Lower lobe of right lung (tissue), 2 donors: ENCODE measurements at places on chromosomes 3 and 15. TPM values are rescaled to one million over a fixed set of nuclear protein-coding genes. Genes with fewer than 3 reads are reported as not detected.

Gene NANOGP8
- total RNA-seq: 0.59 TPM

DNA sequence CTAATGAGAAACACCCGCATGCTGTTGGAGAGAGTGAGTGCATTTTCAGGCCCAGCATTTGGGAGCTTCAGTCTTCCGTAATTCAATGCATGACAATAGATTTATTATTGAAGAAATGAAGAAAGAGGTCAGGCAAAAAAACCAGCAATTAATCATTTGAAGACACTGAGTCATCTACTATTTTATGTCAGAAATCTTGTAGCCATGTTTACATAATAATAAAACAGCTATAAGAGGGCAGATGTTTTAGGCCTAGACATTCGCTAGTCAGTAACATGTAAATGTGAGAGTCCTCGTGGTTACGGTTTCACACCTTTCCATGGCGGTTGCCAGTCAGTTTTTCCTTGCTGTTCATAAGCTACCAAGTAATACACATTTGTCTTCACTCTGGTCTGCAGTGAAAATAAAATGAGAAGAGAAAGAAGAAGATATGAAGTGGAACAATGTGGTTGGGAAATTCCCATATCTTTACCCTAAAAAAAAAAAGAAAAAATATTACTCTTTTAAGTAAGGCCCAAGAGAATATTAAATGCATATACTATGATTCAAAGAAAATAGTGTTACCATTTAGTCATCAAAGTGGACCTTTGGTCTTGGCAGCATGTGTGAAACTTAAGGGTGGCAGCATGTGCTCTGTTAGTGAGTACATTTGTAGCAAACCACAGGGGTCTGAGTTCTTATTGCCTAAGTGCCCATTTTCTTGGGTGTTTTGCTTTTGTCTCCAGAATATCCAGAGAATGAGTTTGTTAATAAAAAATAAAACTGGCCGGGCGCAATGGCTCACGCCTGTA, 140.5 kb upstream of the TBL1XR1 start:
- no peak for DNase-seq

DNA sequence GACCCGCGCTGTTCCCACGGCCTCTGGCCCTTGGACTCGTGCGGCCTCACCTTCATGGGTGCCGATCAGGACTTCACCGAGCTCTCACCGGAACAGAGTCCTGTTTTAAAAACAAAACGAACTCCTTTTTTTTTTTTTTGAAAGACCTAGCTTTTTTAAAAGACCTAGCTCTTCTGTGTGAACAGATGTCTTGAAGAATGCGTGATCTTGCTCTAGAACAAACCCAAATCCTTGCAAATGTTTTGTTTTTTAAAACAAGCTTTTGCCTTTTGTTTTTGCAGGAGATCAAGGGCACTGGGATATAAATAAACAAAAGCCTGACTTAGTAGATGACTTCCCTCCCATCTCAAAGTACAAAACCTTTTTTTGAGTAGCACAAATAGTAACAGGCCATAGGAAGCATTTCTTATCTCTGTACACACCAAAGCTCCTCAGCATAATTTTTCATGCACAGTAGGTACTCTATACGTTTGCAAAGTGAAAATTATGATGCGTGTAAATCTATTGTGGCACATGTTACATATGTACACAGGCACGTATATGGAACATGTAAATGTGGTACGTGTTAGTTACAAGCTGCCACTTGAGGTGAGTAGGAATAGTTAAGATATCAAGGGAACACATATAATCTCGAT, 1.1 kb upstream of the MSL2 start:
- DNase-seq: no peak

DNA sequence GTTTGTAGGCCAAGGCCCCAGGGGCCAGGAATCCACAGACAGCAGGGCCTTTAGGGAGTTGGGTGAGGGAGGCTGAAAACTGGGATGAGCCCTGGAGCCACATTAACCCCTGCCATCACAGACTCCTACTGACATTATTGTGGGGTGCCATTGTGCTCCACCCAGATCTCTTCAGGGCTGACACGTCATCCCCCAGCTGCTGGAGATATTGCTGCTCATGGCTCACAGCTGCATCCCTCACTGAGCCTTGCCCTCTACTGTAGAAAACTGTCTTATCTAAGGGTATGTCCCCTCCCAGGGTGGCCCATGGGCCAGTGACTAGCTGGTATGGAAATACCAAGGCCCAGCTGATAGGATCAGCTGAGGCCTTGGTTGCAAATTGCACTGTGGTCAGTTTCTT, 87.3 kb upstream of the PRR23C start:
- DNase-seq: no peak

DNA sequence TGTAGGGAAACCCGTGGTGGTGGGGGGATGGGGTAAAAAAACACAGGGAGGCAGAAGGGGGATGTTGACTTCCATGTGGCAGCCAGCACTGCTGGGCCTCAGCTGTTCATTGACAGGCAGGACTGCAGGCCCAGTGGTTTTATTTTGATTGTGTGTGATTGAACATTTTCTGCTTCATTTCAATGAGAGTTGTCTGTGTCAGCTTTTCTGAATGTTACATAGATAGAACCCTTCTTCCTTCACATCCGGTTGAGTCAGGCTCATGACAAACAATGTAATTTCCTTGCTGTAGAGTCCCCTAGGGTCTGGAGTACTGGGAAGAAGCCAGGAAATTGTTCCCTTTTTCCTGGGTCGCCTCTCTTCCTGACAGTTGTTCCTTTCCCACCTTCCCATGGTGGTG, 8.2 kb upstream of the RPP25 start:
- DNase-seq: no peak

DNA sequence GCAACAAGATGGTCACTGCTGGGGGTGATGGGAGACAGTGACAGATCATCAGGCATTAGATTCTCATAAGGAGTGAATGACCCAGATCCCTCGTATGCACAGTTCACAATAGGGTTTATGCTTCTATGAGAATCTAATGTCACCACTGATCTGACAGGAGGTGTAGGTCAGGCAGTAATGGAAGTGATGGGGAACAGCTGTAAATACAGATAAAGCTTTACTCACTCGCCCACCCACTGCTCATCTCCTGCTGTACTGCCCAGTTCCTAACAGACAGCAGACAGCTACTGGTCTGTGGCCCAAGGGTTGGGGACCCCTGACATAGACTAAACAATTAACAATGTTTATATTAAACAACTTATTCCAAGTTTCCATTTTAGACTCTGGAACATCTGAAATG, 25.4 kb downstream of the IFT80 start:
- no peak for DNase-seq

DNA sequence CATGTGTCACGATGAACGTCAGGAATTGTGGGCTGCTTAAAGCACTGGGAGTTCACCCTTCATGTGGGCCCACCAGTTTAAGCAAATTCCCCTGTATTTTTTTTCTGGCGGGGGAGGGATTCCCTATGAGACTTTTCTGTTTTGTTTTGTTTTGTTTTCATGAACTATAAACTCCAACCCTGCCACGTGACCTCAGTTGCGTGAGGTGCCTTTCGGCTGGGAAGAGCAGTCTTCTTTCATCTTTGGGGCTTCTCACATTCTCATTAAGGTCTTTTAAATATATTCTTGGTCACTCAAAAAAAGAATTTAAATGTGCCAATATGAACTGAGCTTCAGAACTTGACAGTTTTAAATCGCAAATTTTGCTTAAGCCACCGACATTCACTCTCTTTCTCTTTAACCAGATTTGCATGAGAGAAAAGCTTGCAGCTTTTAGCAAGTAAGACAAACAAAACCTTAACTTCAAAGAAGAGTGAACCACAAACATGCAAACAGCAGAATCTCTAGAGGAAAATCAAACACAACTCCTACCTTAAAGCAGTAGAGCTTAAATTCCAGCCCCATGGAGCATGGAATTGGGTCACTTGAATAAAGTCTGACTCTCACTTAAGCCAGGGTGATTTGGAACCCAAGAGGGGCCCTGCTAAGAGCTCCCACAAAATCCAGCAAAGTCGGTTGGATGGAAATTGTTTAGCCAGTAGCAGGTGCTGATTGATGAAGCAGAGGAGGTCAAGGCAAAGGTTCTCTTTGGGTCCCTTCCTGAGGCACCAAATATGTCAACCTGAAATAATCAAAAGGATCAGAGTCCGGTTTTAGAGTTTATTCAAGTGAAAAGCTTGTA, 699.8 kb upstream of the GBE1 start:
- no peak for DNase-seq

Gene GPR62
- total RNA-seq: not detected

GRCh38 chr3:130849091-130849552, 44.8 kb upstream of the ATP2C1 start:
- DNase-seq: peak; percentile 48

Gene C2CD4B
- 2.6 TPM for total RNA-seq

DNA sequence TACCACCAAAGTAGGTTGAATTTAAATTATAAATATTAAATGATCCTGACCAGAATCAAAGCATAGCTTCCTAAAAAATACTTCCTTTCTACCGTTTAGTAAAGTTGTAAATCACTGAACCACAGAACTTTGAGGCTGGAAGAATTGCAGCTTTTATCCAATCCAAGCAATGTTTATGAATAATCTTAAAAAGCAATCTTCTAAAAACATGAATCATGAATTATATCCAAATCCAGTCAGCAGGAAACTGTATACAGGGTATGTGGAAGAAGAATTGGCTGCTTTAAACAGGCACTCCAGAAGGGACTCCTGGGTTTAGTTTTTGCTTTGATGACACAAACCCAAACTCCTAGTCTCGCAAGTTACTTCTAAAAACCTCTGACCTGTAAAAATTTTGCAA, 30.2 kb downstream of the HEG1 start:
- DNase-seq: no peak

- DNase-seq: no peak
Measured at GRCh38 chr15:99385865-99386264, 134.6 kb downstream of the LRRC28 start.

Gene LTK
- 25.9 TPM for total RNA-seq

GRCh38 chr3:46183330-46183729, 24.8 kb downstream of the CCR1 start:
- DNase-seq: no peak

- no peak for DNase-seq
Measured at GRCh38 chr3:124824286-124824915, 62.8 kb downstream of the ITGB5 start.

- DNase-seq: no peak
Measured at GRCh38 chr15:89389841-89390603, 55.4 kb upstream of the POLG start.

Gene MESP1
- 0.53 TPM for total RNA-seq
